Endothelial cell (in vitro differentiated cells): ENCODE measurements at places on chromosomes 5 and 9. TPM values are rescaled to one million over a fixed set of nuclear protein-coding genes. Genes with fewer than 3 reads are reported as not detected.

DNA sequence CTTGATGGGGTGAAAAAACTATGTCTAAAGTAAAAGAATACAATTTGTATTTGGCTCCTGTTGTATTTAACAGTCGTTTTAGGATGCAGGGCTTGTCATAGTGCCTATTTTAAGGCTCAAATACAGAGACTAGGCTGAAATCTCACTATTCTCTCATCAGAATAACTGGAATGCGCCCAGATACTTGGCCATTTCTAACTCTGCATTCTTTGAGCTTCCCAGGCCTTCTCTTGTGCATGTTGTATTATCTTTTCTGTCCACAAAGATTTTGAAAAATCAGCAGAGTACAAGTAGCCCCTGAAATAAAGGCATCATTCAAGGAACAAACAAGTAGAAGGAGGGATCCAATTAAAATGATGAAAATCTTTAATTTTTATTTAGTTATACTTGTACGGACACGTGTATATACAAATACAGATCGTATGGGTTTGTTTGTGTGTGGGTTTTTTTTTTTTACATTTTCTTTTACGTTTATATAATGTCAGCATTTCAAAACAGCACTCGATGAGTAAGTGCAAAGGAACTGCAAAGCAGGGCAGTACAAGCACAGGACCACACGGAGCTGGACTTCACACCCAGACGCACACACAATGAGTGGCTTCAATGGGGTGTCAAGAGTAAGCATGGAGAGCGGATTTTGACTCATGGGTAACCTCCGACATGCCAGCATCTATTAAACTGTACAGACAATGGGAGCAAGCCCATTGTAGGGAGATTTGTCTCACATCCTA, 294.0 kb downstream of the EFNA5 start:
- H3K27me3 ChIP-seq: no peaks in the 10 kb centered on the region
- no peak overlapping the region for H3K4me3 ChIP-seq
- peak overlapping the region; percentile 65 for H3K27ac ChIP-seq
- peaks cover 5% of the 10 kb centered on the region for H3K4me1 ChIP-seq

The PPIC gene
- total RNA-seq: 25.6 TPM

The GABRA6 gene
- not detected for total RNA-seq

The RGS7BP gene
- 0.23 TPM for total RNA-seq

The SLC25A2 gene
- 0.62 TPM for total RNA-seq

- DNase-seq: no peak
- no peak overlapping the region for H3K4me3 ChIP-seq
- H3K27me3 ChIP-seq: peaks cover 6% of the 10 kb centered on the region
- H3K27ac ChIP-seq: no peak overlapping the region
- no peaks in the 10 kb centered on the region for H3K36me3 ChIP-seq
- peaks cover 19% of the 10 kb centered on the region for H3K4me1 ChIP-seq
Observed at GRCh38 chr9:36945999-36946398, 88.1 kb downstream of the PAX5 start.

DNA sequence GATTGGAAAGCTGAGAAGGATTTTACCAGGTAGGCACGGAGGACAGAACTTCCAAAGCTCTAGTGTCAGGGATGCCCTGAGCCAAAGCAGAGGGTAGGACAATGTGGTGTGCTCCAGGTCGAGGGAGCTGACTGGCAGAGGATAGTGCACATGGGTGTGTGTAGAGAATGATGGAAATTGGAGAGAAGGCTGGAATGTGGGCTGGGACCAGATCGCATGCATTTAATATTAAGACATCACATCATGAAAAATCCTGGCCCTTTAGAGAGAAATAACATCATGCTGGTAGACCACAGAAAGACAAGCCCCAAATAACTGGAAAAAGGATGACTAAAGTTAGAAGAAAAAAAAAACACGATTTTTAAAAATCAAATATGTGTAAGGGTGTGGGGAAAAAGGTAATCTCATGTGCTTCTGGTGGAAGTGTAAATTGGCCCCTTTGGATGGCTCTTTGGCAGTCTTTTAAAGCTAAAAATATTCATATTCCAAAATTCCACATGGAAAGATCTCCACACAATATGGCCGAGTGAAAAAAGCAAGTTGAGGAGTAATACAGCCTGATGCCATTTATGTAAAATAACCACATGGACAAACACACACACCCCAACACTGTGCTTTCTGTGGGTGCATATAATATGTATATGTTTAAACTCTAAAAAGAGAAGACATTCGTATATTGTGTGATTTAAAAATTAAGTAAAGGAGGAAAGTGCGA, 67.0 kb upstream of the TGFBR1 start:
- peaks cover 3% of the 10 kb centered on the region for H3K27me3 ChIP-seq
- peaks cover 3% of the 10 kb centered on the region for H3K36me3 ChIP-seq
- H3K27ac ChIP-seq: no peak overlapping the region
- no peak overlapping the region for H3K4me3 ChIP-seq

GRCh38 chr9:121641224-121641611, 10.2 kb upstream of the DAB2IP start:
- no peak overlapping the region for H3K27ac ChIP-seq
- peaks cover 11% of the 10 kb centered on the region for H3K27me3 ChIP-seq
- H3K4me1 ChIP-seq: peaks cover 23% of the 10 kb centered on the region
- no peak overlapping the region for H3K4me3 ChIP-seq

The NOL8 gene
- 28.2 TPM for total RNA-seq

The ETF1 gene
- total RNA-seq: 84.7 TPM
